ENCODE measurements at places on chromosomes 1 and 21.

DNA sequence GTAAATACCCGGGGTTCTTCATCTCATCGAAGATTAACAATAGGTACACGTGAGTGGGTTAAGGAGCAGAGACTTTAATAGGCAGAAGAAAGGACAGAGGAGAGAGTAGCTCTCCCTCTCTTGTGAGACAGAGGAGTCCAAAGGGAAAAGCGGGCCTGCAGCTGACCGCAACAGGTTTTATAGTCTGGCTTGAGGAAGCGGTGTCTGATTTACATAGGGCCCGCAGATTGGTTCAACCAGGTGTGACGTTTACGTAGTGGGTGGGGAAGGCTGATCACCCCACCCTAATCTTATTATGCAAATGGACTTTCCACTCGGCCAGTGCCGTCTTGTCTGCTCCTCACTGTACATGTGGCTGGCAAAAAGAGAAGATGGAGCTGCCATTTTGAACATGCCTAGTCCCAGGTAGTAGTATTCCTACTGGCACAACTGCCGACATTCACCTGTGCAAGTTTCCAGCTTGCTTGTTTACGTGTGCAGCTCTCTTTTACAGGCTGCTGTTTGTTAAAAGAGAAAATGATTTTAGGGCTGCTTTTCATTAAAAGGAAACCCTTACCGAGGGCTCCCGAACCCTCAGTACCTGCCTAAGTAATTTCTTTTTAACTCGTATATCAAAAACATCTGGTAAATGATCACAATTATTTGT, 10.6 kb downstream of the CDC14A start:
- DNase-seq, result no peak

- peak; percentile 72 for DNase-seq
Measured at GRCh38 chr21:34983680-34984086, 65.4 kb downstream of the RUNX1 start.

GRCh38 chr1:153393926-153394325, 3.1 kb upstream of the S100A8 start:
- no peak for DNase-seq

DNA sequence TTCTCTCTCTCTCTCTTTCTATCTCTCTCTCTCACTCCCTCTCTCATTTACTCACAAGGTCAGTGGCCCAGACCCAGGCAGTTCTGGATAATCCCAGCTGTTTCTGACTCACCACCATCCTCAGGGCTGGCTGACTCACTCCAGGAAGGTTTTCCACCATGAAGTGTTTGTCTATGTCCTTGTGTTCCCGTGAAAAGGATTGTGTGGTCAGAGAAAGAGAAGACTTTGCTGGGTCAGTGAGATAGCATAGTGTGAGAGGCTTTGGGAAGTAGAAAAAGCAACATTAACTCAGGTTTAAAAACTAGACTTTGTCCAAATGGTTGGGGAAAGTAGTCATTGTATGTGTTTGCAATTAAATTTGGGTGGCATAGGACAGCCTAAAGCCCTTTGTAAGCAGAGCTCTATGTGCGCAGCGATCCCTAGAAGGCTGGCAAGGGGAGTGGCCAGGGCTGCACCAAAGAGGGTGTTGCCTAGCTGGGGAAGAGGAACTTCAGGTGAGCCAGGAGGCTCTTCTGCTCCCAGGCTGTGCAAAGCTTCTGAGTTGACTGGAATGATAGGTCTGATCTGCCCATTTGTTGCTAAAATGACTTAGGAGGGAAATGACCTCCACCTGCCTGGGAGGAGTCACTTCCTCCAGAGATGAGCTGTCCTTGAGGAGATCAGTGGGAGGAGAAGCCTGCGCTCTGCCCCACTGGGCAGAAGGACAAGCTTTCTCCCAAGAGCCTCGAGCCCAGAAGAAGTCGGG, 4.9 kb upstream of the CAPN2 start:
- DNase-seq, result peak; percentile 41

DNA sequence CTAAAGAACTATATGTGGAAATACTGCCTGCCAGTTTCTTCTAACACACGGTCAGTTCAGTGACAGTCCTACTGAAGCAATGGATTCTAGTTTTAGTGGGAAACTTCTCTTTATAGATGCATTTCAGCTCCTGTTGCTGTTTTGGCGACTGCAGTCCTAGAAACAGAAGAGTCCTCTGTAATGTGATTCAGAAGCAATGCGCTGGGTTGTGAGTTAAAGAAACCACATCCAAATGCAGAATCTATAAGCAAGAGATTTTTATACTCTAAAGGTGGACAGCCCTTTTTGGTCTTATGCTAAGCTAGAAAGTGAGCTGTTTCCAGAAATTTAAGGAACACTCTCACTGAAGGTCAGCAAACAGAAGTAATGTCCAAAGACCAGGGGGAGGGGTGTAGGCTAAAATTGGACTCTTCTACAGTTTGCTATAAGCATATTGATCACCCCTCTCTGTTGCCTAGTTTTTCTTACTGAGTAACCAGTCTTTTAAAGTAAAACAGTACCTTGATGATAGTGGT, 30.8 kb downstream of the DUSP10 start:
- peak; percentile 49 for DNase-seq

- no peak for DNase-seq
Measured at GRCh38 chr1:50562106-50562505, 138.9 kb upstream of the DMRTA2 start.

DNA sequence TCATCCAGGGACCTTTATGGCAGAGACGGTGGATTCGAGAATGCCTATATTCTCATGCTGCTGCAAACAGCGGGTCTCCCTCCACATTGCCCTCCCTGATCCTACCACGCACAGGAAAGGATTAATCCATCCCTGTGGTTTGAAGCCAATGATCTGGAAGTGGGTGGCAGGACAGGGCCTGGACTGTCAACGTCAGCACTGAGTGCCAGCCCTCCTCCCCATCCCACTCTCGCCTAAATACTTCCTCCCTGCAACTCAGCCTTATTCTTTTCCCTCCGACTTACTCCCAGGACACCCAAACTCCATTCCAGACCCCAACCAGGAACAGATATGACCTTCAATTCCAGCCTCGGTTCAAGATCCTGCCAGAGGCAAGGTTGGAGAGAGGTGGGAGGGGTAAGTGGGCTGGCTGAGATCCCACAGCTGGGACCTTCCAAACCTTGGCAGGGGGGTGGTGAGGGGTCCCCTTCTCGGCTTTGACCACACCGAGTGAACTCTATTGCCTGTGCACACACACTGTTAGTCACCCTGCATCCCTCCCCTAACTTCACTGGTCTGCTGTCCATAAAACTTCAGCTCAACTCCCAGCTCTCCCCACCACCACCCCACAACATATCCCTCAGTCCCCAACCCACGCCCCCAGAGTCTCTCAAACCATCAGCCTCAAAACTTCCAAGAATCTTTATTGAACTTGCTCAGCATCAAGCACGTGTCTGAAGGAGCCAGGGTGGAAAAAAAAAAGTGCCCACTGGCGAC, 2.4 kb upstream of the S100A5 start:
- peak; percentile 64 for DNase-seq

- DNase-seq, result no peak
Measured at GRCh38 chr1:44631333-44631646, 43.0 kb downstream of the TMEM53 start.

- no peak for DNase-seq
Measured at GRCh38 chr1:151287767-151288500, 5.8 kb downstream of the ZNF687 start.

- DNase-seq, result no peak
Measured at GRCh38 chr1:208778417-208778816, 534.2 kb upstream of the PLXNA2 start.

GRCh38 chr1:230084408-230085177, 17.6 kb downstream of the GALNT2 start:
- peak; percentile 63 for DNase-seq

- DNase-seq, result peak; percentile 97
Measured at GRCh38 chr1:9279172-9279840, 13.4 kb upstream of the SPSB1 start.

GRCh38 chr1:85461216-85461918, 3.6 kb downstream of the DDAH1 start:
- no peak for DNase-seq

DNA sequence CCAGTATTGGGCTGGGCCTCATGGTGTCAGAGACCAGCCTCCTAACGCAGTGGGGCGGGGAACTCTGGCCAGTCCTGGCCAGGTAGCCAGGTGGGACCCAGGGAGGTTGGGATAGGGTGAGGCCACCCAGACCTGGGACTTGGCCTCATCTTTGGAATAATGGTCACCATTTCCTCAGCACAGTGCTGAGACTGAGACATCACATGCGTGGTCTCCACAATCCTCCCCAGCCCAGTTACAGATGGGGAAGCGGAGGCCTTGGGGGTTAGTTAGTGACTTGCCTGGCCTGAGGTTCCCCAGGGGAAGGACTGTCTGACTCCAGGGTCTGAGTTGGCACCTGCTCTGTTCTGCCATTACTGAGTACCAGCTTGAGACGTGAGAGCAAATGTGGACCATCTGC, 77.9 kb upstream of the CASZ1 start:
- no peak for DNase-seq

DNA sequence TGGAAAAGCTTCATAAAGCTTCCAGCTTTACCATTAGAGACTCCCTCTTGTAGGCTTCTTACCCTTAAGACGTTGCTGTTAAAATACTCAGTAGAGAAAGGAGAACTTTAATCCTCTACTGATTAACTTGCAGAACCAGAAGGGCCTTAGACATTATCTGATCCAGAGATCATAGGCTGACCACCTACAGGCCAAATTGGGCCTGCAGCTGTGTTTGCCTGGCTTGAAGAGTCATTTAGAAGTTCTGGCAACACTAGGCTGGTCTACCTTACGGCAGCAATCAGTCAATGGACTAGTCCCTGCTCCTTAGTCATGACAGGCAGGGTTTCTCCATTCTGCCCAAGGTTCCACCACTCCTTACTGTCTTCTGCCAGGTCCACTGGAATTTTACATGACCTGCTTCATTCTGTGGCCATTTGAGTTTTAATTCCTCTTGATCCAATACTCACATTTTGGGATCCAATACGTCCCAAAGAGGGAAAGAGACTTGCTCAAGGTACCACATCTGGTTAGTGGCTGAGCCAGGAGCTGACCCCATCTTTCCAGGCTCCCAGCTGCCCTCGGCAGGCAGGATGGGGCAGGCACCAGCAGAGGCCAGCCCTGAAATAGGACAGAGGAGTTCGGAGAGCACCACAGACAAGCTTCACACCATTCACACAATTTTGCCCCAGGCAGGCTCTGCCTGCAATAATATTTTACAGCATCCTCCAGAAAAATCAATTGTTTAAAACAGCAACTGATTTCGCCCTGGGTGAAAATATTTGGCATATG, 96.8 kb downstream of the TNR start:
- DNase-seq, result no peak

DNA sequence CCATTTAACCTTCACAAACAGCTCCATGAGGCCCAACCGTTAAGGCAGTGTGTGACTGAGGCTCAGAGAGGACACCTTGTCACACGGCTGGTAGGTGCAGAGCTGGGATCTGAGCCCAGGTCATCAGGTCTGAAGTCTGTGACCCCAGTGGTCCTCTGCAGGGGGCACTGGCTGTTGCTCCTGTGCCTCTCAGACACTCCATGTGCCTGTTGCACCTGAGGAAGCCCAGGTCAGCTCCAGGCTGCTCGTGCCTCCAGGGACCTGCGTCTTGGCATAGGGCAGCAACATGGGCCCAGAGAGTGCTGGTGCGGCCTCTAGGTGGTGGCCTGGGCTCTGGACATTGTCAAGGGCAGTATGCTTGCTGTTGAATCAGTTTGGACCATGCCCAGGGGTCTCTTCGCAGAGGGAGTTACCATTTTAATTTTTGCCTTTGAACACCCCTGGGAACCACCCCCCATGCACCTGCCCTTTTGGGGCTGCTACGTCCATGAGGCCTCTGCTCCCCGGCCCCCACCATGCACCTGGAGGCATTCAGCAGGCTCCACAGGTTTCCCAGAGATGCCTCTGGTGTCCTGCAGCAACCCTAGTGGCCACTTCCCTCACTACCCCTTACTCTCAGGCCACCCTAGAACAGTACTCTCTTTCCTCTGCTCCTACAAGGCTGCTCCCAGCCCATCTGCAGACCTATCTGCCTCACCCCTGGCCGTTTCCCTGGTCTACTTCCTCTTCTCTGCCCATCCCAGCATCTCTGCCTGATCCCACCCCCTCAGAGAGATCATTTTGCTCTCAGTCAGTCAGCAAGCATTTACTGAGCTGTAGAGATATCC, 25.2 kb upstream of the EPS8L3 start:
- peak; percentile 41 for DNase-seq

DNA sequence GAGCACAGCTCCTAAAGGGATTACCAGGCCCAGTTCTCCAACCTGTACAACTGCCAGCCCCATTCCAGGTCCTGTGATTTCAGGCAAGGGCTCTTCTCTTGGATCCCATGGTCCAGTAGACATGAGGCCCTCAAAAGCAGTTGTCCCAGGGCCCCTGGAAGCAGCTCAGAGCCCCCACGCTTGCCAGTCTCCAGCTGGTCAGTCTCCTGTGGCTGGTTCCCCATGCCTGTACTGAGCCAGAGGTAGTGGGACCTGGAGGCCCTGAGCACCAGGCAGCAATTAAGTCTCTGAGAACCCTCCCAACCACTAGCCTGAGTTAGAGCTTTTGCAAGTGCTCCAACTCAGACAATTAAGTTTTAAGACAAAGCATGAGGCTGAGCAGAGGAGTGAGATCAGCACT, 36.9 kb downstream of the CDC42BPA start:
- DNase-seq, result no peak

GRCh38 chr1:68116643-68117235, 66.3 kb upstream of the DIRAS3 start:
- peak; percentile 59 for DNase-seq

DNA sequence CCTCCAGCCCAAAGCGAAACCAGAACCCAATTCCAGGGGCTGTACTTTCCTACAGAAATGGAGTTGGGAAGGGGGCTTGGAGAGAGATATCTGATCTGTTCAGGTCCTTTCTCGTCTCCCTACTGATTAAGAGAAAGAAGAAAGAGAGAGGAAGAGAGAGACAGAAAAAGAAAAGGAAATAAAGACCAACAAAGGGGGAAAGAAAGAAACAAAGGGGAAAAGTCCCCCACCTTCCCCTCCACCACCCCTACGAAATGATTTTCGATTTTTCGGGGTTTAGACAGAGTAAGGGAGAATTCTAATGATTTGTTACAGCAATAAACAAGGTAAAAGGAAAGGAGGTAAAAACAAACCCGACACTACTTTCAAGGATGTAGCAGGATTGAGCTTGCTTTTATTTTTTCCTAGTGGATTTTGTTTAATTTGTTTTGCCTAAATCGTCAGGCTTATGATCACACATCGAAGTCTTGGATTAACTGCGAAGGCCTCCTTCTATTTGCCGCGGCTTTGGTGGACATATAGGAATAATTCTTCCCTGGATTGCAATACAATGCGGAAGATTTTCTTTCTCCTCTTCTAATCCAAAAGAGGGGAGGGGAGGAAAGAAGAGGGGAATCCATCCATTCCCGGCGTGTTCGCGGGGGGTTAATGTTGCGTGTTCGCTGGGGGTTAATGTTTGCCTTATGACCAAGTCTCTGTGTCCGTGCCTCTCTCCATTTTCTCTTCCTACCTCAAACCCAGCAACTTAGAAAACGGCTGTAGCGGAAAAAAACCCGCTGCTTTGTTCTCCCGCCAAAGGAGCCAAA, 1.9 kb downstream of the TAL1 start:
- DNase-seq, result no peak
